ENCODE measurements at places on chromosomes 1 and 21. TPM values are rescaled to one million over a fixed set of nuclear protein-coding genes. Genes with fewer than 3 reads are reported as not detected.

PIGC gene
- 41.4 TPM for total RNA-seq

GPR37L1 gene
- 0.02 TPM for total RNA-seq

KRTAP10-11 gene
- total RNA-seq, result not detected

DNA sequence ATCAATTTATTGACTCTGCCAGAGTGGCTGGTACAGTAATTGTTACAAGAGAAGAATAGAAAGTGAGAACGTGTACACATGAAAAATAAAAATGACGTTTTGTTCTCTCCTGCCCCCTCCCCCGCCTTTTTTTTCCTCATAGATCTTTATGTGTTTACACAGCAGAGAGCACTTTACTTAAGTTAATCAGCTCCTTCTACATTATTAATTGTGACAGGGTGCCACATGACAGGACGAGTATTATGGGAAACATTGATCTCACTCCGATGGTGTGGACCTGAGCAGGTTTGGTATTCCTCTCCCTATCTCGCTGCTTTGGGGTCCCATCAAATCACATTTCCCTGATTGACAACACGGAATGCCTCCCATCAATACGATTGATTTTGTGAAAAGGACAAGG, 285.7 kb downstream of the TM2D1 start:
- DNase-seq, result no peak

DNA sequence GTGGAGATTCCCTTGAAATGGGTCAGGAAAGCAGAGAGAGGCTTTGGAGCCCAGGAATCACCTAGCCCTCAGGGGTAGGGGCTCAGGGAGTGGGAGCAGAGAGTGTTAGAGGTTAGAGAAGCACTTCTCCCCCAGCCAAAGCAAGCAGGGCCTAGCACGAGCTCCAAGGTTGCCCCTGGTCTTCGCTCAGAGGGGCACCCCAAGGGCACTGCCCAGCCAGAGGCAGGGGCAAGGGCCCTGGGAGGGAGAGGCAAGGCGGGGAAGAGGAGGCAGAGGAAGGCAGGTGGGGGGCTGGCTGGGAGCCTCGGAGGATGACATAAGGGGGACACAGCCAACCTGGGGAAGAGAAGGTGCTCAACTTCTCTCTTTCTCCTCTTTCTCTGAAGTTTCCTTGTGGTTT, 71.9 kb downstream of the CASZ1 start:
- no peak for DNase-seq

GRCh38 chr1:167663002-167663772, 33.2 kb downstream of the RCSD1 start:
- peak; percentile 21 for DNase-seq

- DNase-seq, result no peak
These were observed 129.4 kb downstream of the COQ8A start for GRCh38 chr1:227069490-227069889.

Data from H4 (cell line).